CD14-positive monocyte (primary cell): ENCODE measurements at places on chromosomes 3 and 15.
A peak's percentile ranks its signal among the peaks of the same experiment; 100 is the strongest.

DNA sequence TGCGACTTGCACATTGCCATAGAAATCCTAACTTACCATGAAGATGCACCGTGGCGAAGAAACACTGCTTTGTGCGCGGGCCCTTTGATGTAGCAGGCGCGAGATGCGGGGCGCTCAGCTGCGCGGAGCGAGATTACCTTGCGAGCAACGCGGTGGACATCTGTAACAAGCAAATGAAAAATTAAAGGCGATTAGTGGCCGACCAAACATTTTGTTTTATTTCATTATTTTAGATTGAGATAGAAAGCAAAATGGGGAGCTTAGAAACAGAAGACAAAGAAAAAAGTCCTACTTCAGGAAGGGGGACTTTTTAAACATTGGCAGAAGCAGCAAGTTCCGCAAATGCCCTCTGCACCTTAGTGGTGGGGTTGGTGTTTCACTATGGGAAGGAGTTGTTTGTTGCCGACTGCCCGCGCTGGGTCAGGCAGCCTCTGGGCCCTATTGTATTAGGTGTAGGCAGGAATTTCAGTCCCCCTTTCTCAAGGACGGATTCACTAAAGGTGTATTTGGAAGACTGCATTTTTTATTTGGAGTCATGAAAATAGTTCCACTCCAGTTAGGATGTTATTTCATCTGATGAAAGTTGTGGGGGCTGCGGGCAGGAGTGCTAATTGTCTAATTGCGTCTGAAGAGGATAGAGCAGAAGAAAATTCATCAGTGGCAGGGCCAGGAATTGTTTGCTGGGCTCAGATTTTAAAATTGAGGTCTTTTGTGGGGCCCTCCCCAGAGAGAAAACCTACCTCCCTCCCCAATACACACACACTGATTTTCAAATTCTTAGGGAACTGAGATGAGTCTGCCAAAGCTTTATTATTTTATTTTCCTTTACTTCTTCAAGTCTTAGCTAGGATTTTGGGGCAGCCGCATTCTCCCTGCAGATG is 17.4 kb downstream of the ZIC4 start:
- no peak for DNase-seq

DNA sequence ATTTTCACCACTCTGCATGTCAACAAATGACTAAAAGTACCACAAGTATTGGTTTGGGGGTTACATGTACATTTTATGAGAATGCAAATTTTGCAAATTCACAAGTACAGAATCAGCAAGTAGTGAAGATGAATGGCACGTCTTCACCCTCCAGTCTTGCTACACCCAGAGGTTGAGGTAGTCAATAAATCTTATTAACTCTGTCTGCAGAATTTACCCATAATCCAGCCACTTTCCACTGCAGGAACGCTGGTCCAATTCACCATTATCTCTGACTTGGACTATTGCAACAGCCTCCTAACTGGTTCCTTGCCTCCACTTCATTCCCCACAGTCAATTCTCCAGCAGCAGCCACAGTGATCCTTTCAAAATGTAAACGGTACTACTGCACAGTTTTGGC is 10.6 kb downstream of the PSMA4 start:
- no peak for DNase-seq

DNA sequence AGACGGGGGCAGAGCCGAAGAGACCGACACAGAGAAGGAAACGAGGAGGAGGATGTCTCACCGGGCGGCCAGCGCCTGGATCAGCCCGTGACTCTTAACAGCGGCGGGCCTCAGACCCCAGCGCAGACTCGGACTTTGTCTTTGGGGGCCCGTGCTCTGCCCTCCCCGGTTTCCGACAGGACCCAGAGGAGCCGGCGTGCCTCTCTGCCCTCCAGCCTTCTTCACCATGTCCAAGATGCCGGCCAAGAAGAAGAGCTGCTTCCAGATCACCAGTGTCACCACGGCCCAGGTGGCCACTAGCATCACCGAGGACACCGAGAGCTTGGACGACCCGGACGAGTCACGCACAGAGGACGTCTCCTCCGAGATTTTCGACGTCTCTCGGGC is 1.0 kb downstream of the TSC22D2 start:
- DNase-seq = no peak

DNA sequence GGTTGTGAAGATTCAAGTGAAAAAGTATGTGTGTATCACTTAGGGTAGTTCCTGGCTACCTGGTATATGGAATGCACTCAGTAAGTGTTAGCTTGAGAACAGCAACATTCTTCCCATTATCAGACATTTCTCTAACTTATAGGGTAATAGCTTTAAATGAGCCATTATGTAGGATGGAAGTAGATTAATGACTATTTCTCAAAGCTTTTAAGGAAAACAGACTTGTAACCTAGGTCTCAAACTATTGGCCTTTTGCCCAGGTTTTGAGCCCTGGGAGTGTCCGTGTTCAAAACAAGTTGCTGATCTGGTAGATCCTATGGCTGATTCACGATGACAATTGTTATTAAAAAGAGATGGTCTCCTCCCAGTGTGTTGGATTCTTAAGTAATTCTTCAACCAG is 129.1 kb upstream of the UMPS start:
- no peak for DNase-seq

DNA sequence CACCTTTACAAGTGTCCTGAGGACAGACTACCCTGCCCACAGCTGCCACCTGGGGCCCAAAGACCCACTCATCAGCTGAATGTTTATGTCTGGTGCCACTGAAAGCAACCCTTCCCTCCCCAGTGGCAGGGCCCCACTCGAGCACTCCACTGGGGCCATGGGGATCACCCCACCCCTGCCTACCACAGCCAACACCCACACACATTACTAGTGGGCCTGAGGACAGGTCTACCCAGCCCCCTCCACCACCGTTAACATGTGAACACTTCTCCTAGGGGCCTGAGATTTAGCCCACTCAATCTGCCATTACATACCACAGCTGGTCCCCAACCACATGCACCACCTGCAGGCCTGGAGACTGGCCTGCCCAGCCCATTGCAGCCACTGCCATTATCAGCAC is 52.3 kb downstream of the ADAM10 start:
- no peak for DNase-seq

DNA sequence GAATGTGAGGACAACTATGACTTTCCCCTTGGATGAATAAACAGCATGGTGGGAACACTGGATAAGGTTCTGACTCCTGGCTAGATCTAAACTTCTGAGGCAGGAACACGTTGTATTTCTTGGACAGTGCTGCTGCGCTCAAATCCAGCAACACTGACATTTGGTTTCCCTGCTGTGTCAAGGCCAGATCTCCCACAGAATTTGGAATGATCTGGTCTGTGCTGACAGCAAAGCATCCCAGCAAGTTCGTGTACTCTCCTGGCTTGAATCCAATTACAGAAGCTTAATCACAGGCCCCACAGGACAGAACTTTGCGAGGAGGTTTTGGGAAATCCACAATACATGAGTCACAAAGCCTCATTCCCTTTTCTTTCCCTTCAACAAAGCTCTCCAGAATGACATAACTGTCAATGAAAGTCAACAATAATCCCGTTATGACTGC is 92.5 kb downstream of the ADAMTS9 start:
- no peak for DNase-seq

DNA sequence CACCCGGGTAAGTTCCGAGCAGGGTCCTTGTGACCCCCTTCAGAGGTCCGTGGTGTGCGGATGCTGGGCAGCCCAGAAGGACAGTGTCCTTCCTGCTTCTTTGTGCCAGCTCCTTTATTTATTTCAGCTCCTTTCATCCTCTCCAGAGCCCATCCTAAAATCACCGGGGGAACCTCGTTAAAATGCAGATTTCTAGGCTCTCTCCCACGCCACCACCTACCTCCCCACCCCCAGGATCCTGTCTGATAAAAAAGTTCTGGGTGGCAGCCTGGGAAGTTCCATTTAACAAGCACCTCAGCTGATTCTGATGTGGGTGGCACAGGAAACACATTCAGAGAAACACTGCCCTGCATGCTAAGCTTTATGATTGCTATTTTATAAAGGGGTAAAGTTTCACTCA is 12.5 kb upstream of the IGF1R start:
- no peak for DNase-seq

GRCh38 chr3:33980252-33980651 is 181.8 kb downstream of the PDCD6IP start:
- DNase-seq = no peak

DNA sequence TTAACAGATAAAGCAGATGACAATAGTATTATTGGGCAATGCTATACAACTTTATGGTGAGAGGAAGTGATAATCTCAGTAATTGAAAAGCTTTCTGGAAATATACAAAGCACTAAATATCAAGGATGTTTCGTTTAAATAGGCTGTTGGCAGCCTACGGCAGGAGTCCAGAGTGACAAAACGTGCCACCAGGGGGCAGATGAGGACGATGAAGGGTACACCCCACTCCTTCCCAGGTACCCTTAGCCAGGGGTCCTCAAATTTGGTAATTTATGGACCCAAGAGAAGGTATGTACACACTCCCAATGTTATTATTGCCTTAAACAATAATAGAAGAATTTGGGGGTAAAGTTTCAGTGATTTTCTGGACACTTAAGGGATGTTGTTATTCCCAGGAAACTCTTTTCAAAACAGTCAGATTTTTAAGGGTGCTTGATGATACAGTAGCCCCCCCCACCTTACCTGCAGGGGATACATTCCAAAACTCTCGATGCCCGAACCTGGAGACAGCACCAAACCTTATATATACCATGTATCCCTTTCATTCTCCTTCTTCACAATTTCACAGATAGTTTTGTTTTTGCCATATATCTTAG is 1.4 kb upstream of the MAGEL2 start:
- no peak for DNase-seq

- DNase-seq = no peak
Observed at GRCh38 chr3:162704799-162705385, 1208.3 kb downstream of the OTOL1 start.

- no peak for DNase-seq
Observed at GRCh38 chr15:32668942-32669341, 27.4 kb downstream of the SCG5 start.

GRCh38 chr3:67641451-67641850 is 13.0 kb downstream of the SUCLG2 start:
- DNase-seq = no peak

GRCh38 chr15:74799856-74800558 is 12.6 kb upstream of the LMAN1L start:
- peak; percentile 98 for DNase-seq

DNA sequence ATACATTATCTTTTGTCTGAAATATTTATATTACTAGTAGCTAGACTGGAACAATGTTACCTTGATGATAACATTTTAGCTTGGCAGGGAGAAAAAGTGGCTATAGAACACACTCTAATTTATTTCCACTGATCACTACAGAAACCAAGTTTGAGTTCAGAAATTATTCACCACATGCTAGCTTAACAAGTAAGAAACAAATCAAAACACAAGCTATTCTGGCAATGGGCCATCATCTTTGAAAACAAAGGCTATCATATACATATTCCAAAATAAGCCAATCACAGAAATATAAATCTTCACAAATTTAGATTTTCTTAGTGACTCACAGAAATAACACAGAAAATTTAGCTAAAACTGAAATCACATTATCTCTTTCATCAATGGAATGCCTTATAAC is 17.1 kb downstream of the AQR start:
- no peak for DNase-seq
